Naive thymus-derived CD4-positive, alpha-beta T cell (primary cell): ENCODE measurements at places on chromosomes 11 and 22. TPM values are rescaled to one million over a fixed set of nuclear protein-coding genes. Genes with fewer than 3 reads are reported as not detected.
A peak's percentile ranks its signal among the peaks of the same experiment; 100 is the strongest.

DNA sequence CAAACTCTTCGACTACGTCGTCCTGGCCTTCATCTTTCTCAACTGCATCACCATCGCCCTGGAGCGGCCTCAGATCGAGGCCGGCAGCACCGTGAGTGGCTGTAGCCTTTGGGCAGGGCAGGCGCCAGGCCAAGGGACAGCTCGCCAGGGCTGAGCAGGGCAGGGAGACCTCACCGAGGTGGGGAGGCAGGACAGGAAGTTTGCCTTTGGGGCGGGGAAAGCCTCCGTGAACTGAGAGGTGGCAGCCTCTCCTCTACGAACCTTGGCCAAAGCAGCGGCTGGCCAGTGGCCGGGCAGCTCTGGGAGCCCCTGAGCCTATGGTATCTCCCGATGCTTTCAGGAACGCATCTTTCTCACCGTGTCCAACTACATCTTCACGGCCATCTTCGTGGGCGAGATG, 93.2 kb downstream of the CACNA1I start:
- no peak overlapping the region for H3K4me3 ChIP-seq
- H3K27ac ChIP-seq: no peak overlapping the region
- H3K27me3 ChIP-seq: no peaks in the 10 kb centered on the region
- peaks cover 6% of the 10 kb centered on the region for H3K4me1 ChIP-seq
- no peak for DNase-seq

GRCh38 chr11:78081583-78081982, 1.9 kb upstream of the NDUFC2 start:
- no peaks in the 10 kb centered on the region for H3K36me3 ChIP-seq
- peaks cover 29% of the 10 kb centered on the region for H3K4me1 ChIP-seq
- no peaks in the 10 kb centered on the region for H3K27me3 ChIP-seq
- H3K4me3 ChIP-seq: no peak overlapping the region
- H3K27ac ChIP-seq: no peak overlapping the region
- no peak for DNase-seq

GRCh38 chr22:35064664-35065063, 1.3 kb upstream of the ISX start:
- no peaks in the 10 kb centered on the region for H3K27me3 ChIP-seq
- no peak for DNase-seq
- no peak overlapping the region for H3K4me3 ChIP-seq
- H3K4me1 ChIP-seq: no peaks in the 10 kb centered on the region
- H3K27ac ChIP-seq: no peak overlapping the region

DNA sequence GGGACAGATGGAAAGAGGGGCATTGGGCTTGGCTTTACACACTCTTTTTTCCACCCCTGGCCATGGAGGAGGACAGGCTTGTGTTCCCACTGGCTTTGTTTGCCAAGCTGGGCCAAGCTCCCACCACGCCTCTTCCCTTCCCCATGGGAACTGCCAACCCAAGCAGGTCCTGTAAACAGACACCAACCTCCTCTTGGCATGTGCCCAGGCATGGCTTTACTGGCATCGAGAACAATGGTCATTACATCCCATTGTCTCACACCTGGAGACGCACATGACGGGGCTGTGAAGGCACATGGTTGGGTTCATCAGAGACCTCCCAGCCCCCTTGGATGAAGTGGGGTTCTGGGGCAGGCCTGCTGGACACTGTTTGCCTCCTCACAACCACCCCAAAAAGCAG, 11.7 kb downstream of the SEC14L3 start:
- H3K4me3 ChIP-seq: no peak overlapping the region
- no peaks in the 10 kb centered on the region for H3K4me1 ChIP-seq
- no peaks in the 10 kb centered on the region for H3K36me3 ChIP-seq
- no peak for DNase-seq
- no peaks in the 10 kb centered on the region for H3K27me3 ChIP-seq

DNA sequence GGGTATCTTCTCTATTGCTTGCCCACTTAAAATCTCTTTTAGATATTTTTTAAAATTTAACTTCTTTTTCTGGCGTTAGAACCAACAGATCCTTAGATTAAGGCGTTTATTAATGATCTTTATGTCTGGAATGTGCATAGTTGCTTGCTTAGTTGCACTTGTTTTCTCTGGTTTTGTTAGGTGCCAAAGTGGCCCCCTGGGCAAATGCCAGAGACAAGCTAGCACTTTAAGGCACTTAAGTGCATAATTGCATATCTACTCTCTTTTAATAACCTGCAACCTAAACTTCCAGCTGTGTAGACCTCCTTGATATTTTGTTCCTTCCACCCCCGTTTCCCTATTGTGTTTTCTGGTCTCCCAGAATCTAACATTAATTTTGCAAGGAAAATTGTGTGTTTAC, 3.3 kb downstream of the RBM4 start:
- no peak for DNase-seq
- H3K36me3 ChIP-seq: peaks cover 51% of the 10 kb centered on the region
- peak overlapping the region; percentile 91 for H3K4me3 ChIP-seq
- H3K27ac ChIP-seq: peak overlapping the region; percentile 93
- no peaks in the 10 kb centered on the region for H3K27me3 ChIP-seq

GRCh38 chr11:19512618-19513017, 200.0 kb upstream of the NAV2 start:
- no peaks in the 10 kb centered on the region for H3K4me1 ChIP-seq
- H3K36me3 ChIP-seq: no peaks in the 10 kb centered on the region
- H3K27me3 ChIP-seq: no peaks in the 10 kb centered on the region
- no peak overlapping the region for H3K27ac ChIP-seq
- H3K4me3 ChIP-seq: no peak overlapping the region
- DNase-seq: no peak

- no peak overlapping the region for H3K27ac ChIP-seq
- H3K4me1 ChIP-seq: no peaks in the 10 kb centered on the region
- DNase-seq: no peak
- no peaks in the 10 kb centered on the region for H3K27me3 ChIP-seq
- H3K36me3 ChIP-seq: no peaks in the 10 kb centered on the region
Observed at GRCh38 chr11:115345361-115345760, 158.9 kb downstream of the CADM1 start.

DNA sequence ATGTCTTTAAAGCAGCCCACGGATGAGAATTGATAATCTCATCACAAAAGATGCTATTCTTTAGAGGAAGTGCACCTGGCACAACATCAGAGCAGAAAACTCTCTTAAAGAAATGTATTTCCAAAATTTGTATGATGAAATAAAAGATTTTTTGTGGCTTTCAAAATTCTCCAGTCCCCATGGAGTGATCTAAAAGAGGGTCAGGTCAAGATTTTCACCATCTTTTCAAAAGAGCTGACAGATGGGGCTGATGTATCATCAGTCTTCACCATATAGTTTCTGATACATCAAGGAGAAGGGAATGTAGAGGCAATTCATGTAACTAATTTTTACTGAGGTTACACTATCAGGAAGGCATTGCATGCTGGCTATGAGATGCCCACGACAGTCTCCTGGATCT, 11.7 kb downstream of the ME3 start:
- H3K27me3 ChIP-seq: no peaks in the 10 kb centered on the region
- no peak for DNase-seq
- H3K4me3 ChIP-seq: no peak overlapping the region
- H3K36me3 ChIP-seq: no peaks in the 10 kb centered on the region
- no peak overlapping the region for H3K27ac ChIP-seq

GRCh38 chr11:122100756-122101080, 15.3 kb downstream of the BLID start:
- H3K27ac ChIP-seq: no peak overlapping the region
- no peaks in the 10 kb centered on the region for H3K4me1 ChIP-seq
- DNase-seq: no peak
- peaks cover 11% of the 10 kb centered on the region for H3K27me3 ChIP-seq
- H3K36me3 ChIP-seq: no peaks in the 10 kb centered on the region

GRCh38 chr11:12674936-12675696, 895 bp downstream of the TEAD1 start:
- peak; percentile 23 for DNase-seq
- no peaks in the 10 kb centered on the region for H3K36me3 ChIP-seq
- H3K4me1 ChIP-seq: peaks cover 6% of the 10 kb centered on the region
- H3K27me3 ChIP-seq: peaks cover 53% of the 10 kb centered on the region

Gene OR10G8
- total RNA-seq: not detected in 2 replicates

Gene WNT11
- not detected for total RNA-seq
